Activated T-cell treated with anti-CD3 and anti-CD28 coated beads for 48 hours (primary cell): ENCODE measurements at places on chromosomes 2 and 18.
A peak's percentile ranks its signal among the peaks of the same experiment; 100 is the strongest.

- no peak for DNase-seq
Observed at GRCh38 chr18:50719471-50720324, 100.1 kb downstream of the MRO start.

DNA sequence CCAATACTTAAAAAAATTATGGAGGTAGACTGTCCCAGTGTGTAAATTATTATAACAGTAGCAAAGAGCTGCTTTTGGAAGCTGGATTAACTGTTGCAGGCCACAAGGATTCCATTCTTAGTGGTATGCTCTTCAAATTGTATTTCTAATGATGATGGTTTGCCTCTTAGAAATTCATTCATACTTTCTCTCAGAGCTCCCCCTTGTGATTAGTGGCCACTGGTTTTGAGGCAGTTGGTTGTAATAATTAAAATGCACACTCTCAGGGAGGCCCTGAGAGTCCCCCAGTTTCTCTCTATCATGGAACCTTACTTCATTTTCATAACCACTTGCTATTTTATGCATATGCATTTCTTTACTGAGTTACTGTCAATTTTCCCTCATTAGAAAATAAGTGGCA lies 122.5 kb downstream of the PLA2R1 start:
- DNase-seq, result no peak

- no peak for DNase-seq
Observed at GRCh38 chr2:229642371-229642770, 72.0 kb downstream of the DNER start.

DNA sequence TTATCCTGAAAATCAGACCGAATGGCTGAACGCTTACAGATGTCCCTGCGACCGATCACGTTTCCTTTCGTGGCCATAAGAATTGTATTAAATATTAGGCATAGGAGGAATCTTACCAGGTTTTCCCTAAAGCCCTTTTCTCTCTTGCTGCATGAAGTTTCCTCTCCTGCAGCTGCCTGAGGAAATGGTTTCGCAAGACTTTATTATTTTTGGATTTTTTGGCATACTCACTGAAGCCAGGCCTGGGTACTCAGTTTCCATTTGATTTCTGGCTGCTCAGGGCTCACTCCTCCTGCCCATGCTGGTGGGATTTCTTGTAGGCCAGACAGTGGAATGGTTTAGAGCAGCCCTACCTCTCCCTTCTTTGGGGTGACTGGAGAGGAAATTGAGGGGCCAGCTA lies 114.0 kb downstream of the KLHL29 start:
- DNase-seq, result no peak

GRCh38 chr2:134410831-134411231 lies 157.0 kb downstream of the MGAT5 start:
- no peak for DNase-seq

GRCh38 chr2:217396165-217396564 lies 536.3 kb upstream of the TNP1 start:
- no peak for DNase-seq

GRCh38 chr2:65452150-65452895 lies 19.9 kb upstream of the SPRED2 start:
- no peak for DNase-seq

- DNase-seq, result no peak
Observed at GRCh38 chr2:54755641-54756326, 32.3 kb downstream of the EML6 start.

DNA sequence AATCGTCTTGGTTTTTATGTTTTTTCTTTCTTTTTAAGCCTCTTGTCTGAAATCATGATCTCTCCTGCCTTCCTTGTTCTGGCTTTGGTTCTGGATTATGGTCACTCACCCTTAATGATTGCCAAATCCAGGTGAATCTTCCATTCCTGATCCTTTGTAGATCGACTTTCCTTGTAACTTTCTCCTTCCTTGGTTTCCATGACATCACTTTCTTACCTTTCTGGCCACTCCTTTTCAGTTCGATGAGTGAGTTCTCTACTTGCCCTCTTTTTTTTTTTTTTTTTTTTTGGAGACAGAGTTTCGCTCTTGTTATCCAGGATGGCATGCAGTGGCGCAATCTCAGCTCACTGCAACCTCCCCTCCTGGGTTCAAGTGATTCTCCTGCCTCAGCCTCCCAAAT lies 139.1 kb upstream of the LTBP1 start:
- no peak for DNase-seq

DNA sequence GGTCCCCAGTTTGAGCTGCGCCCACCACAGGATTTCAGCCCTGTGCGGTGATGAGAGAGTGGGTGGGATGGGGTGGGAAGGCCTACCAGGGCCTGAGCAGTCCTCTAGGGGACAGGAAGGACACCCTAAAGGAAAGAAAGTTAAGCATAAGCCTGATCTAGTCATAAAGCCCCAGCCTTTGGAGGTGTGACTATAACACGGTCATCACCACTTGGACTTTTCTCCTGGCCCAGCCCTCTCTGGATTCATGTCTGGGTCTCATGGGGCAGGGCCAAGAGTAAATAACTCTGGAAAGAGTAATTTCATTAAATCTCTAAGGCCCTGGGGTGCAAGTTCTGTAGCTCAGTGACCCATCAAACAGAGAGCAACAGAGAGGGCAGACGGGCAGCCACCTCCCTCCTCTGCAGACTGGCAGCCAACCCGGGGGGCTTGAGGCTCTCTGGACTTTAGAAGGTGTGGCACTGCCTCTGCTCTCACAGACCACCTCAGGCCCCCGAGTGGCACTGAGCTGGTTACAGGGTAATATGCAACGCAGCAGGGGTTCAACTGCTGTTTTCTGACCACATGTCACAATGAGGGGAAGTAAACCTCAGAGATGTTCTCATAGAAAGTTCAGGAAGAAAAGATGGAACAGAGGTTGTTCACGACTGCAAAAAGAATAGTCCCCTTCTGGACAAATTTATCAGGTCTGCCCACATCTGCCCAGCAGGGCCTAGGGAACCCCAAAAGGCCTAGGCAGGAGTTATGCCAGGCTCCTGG lies 41.5 kb downstream of the TGFA start:
- no peak for DNase-seq

DNA sequence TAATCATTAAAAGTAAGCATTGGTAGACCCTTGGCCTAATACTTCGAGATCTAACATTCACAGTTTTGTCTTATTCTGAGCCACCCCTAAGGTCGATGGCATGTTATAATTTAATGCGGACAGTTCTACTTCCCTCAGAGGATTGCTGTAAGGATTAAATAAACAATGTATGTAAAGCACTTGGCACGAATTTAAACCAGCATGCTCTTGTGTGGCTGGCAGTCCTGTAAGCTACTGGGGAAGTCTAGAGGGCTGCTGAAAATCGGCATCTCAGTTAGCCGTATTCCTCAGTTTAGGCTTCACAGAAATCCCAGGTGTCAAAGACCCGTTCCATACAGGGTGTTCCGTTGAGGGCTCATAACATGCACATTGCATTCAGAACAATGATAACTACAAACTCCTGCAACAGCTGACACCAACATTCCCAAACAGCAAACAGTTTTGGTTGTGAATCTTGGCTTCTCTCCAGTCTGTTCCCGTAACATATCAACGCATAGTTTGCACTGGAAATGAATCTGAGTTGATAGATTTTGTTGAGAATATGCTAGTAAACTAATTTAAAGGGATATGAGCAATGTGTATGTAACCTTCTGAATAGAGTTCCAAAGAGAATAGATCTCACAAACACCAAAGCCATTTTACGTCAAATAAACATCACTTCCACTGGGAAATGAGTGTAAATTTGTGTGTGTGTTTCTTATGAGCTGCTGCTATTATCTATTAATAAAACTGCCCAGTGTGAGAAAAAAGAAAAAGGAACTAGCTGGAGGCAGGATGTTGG lies 52.2 kb upstream of the ACKR3 start:
- DNase-seq, result no peak

- no peak for DNase-seq
Observed at GRCh38 chr2:68837861-68838341, 33.3 kb downstream of the BMP10 start.

DNA sequence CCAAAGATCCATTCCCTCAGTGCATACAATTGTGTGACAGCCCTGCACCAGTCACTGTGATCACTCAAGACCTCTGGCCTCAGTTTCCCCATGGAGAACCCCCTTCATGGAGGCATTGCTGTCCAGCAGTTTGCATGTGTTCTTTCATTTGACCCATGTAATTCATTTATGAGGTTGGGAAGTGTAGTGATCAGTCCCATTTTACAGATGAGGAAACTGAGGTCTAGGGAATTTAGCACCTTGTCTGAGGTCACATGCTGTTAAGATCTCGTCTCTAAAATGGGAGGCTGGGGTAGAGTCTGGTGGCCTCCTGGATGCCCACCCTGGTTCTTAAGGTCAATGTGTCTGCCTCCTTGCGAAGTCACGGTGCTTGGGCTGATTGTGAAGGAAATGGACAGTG lies 19.1 kb downstream of the LDLRAD4 start:
- no peak for DNase-seq

DNA sequence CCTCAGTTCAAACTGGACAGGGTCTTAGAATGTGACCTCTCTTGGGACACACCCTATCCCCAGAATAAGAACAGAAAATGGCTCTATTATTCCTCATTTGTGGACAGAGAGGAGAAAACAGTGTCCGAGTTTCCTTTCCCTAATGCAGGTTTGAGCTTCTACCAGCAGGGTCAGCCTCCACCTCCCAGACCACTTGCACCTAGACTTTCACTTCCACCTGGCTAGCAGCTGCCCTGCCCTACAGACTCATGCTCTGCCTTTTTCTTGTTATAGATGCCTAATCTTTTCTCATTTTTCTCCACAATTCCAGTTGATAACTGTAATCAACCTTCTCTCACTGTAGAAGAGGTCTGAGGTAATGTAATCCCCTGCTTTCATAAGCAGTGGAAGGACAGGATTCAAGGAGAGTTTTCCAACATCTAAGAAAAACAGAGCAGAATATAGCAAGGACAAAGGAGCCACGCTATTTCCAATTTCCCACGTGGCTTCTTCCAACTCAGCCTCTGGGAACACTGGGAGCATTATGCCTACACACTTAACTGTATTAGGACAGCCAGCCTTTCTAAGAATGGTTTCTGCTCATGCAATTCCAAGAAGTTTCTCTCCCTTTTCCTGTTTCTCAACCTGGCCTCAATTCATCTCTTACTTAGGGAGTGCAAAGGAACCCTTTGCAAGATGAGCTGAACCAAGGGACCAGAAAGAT lies 239.8 kb downstream of the BCL11A start:
- no peak for DNase-seq

GRCh38 chr18:21599585-21600525 lies 649 bp downstream of the ESCO1 start:
- peak; percentile 57 for DNase-seq

DNA sequence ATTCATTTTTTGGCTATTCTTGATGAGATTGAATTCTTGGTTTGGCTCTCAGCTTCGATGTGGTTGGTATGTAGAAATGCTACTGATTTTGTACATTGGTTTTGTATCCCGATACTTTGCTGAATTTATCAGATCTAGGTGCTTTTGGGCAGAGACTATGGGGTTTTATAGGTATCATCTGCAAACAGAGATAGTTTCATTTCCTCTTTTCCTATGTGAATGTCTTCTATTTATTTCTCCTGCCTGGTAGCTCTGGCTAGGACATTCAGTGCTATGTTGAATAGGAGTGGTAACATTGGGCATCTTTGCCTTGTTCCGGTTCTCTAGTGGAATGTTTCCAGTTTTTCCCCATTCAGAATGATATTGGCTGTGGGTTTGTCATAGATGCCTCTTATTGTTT lies 5.5 kb upstream of the TACR1 start:
- no peak for DNase-seq

GRCh38 chr18:49251451-49251850 lies 209.0 kb downstream of the DYM start:
- no peak for DNase-seq

DNA sequence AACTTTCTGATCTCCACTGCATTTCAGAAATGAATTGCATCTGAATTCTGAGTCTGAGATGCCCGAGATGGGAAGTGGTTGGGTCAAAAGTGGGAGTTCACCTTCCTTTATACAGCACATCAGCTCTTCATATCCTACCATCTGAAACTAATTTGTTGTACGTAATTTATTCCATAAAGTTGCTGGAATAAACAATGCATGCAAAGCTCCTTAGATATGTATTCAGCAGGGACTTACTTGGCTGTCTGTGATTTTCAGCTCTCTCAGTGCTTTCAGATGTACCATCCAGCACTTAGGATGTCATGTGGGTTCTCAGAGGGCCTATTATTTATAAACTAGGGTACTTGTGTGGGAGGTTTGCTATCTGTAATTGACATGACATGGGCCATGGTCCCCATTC lies 46.9 kb upstream of the EFEMP1 start:
- DNase-seq, result no peak

DNA sequence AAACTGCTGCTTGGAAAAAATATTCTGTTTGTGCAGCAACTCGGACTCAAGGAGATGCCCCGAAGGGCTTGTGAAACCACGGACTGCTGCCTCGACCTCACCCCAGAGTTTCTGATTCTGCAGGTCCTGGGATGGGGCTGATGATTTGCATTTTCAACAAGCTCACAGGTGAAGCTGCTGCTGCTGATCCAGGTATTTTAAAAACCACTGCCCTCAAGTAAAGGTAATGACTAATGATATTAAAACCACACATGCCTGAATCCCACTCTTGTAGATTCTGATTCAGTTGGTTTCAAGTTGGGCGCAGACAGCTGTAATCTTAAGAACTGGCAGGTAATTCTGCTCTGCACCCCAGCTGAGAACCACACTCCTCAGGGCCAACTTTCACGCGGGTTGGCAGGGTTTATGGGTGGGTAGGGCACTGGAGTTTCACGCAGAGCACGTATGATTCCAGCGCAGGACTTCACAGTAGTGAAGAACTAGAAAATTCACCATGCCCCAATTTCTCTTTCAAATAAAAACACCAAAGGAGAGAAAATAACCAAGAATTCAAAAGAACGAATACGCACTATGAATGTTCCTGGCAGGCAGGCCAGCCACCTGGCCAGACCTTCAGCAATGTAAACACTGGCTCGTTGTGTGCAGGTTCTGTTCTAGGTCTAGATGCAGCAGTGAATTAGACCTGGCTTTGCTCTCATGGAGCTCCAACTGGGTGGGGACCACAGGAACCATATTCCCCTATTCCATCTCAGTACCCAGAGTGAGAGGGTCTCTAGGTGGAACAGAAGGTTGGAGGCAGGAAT lies 74.6 kb upstream of the ZFP36L2 start:
- no peak for DNase-seq

GRCh38 chr2:214069254-214069653 lies 341.6 kb upstream of the VWC2L start:
- no peak for DNase-seq

- no peak for DNase-seq
Observed at GRCh38 chr2:7452110-7452876, 535.1 kb downstream of the RNF144A start.

DNA sequence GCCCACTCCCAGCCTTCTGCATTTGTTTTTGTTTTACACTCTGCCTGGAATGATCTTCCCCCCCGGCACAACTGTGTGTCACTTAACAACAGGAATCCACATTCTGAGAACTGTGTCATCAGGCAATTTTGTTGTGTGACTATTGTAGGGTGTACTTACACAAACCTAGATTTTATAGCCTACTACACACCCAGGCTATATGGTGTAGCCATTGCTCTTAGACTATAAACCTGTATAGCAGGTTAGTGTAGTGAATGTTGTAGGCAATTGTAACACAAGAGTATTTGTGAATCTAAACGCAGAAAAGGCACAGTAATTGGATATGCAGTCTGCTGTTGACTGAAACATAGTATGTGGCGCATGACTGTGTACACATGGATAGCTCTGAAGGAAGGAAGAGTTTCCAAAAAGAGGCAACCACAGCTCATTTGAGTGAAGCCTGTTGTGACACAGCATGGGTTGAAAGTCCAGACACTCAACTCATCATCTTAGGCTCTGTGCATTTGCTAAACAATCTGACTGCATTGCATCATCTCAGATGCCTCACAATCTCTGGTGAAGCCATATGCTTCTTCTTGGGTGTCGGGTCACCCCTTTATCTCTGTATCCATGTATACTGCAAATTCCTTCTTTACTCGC lies 506.6 kb upstream of the SPHKAP start:
- DNase-seq, result no peak

- DNase-seq, result no peak
Observed at GRCh38 chr18:42976869-42977590, 138.5 kb downstream of the RIT2 start.
